IMR-90 (cell line): ENCODE measurements at places on chromosomes 5 and 9. TPM values are rescaled to one million over a fixed set of nuclear protein-coding genes. Genes with fewer than 3 reads are reported as not detected.

TRMT10B gene
- 2.3 and 2.5 TPM in 2 replicates for total RNA-seq

HACD4 gene
- 2.2 and 2.8 TPM in 2 replicates for total RNA-seq

DNA sequence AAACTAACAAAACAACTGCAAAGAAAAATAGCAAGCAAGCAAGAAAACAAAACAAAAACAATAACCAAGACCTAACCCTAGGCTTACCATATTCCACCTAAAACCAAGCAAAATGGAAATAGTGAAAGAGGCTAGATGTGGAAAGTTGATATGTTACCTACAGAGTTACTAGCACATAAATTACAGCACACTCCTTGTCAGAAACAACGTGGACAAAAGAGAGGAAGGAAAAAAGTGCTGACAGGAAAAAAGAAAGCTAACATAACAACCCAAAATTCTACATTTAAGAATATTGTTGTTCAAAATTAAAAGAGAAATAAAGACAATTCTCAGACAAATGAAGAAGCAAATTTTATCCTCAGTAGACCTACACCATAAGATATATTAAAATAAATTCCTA, 812.8 kb upstream of the NUDT12 start:
- H3K4me1 ChIP-seq: no peaks in the 10 kb centered on the region
- no peak overlapping the region for H3K27ac ChIP-seq
- no peaks in the 10 kb centered on the region for H3K36me3 ChIP-seq

DNA sequence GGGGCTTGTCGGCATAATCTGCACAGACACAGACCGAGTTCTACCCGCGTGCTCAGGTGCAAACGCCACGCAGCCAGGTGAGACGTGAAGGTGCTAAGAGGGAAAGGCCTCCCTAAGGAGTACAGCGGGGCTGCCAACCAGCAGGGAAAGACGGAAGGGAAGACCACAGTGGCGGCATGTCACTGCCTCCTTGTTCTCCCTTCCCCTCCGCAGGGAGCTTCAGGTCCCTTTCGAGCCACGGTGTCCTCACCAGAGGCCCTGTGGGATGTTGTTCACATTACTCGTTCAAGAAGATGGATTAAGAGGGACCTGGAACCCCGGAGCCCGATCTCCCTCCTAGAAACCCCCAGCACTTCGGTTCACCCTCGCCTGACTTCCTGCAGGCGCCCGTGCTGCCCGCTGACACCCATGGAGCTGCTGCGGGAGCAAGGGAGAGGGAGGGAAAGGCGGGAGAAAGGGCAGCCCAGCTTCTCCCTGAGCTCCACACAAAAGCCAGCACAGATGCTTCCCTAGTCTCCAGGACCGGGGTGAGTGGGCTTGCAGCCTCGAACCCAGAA, 686 bp downstream of the BRD9 start:
- H3K36me3 ChIP-seq: peaks cover 38% of the 10 kb centered on the region
- H3K4me3 ChIP-seq: peak overlapping the region; percentile 100
- H3K27me3 ChIP-seq: no peaks in the 10 kb centered on the region
- peak; percentile 17 for DNase-seq
- H3K27ac ChIP-seq: peak overlapping the region; percentile 96

NANS gene
- 306 and 313 TPM in 2 replicates for total RNA-seq

- no peaks in the 10 kb centered on the region for H3K36me3 ChIP-seq
- H3K27ac ChIP-seq: no peak overlapping the region
- peaks cover 2% of the 10 kb centered on the region; the same call in 1 of the 2 replicates for H3K4me1 ChIP-seq
These were observed 75.9 kb downstream of the LMNB1 start for GRCh38 chr5:126852841-126853271.

GRCh38 chr5:1104327-1105006, 7.4 kb downstream of the SLC12A7 start:
- peaks cover 2% of the 10 kb centered on the region; the same call in 1 of the 2 replicates for H3K4me1 ChIP-seq
- no peak for DNase-seq
- no peak overlapping the region for H3K4me3 ChIP-seq
- H3K27me3 ChIP-seq: no peaks in the 10 kb centered on the region
- H3K36me3 ChIP-seq: no peaks in the 10 kb centered on the region
- H3K27ac ChIP-seq: no peak overlapping the region

GRCh38 chr5:178388386-178389025, 155.9 kb upstream of the PHYKPL start:
- H3K4me3 ChIP-seq: no peak overlapping the region
- no peaks in the 10 kb centered on the region for H3K27me3 ChIP-seq
- H3K4me1 ChIP-seq: no peaks in the 10 kb centered on the region
- no peaks in the 10 kb centered on the region for H3K36me3 ChIP-seq
- no peak overlapping the region for H3K27ac ChIP-seq

GRCh38 chr9:136826188-136826541, 16.1 kb upstream of the AJM1 start:
- H3K27me3 ChIP-seq: no peaks in the 10 kb centered on the region
- DNase-seq: no peak
- H3K4me3 ChIP-seq: no peak overlapping the region
- peaks cover 57% of the 10 kb centered on the region for H3K36me3 ChIP-seq

SPATA6L gene
- 0.18 and 0.28 TPM in 2 replicates for total RNA-seq

- H3K27me3 ChIP-seq: no peaks in the 10 kb centered on the region
- no peaks in the 10 kb centered on the region for H3K4me1 ChIP-seq
- no peak within 1 kb of the TSS for H3K27ac ChIP-seq
These were observed at the start of gene NSG2 for GRCh38 chr5:174045470-174046025. Gene NSG2 (plus strand): TSS chr5:174045706. CDS start chr5:174046756, 1,050 bp downstream.

DNA sequence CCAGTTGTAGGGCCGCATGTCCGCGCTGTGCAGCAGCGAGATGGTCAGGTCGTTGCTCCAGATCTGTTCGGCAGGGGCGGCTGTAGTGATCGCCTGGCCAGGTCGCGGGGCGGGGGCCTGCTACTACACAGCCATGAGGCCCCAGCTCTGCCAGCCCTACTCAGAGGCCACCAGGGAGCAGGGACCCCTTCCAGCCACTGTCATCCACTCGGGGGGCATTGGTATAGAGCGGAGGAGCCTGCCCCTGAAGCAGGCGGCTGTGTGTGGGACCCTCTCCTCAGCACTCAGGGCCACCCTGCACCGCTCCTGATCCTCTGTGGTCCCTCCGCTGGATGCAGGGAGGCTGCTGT, 1.7 kb downstream of the FBXW5 start:
- H3K27me3 ChIP-seq: no peaks in the 10 kb centered on the region
- no peak overlapping the region for H3K4me3 ChIP-seq
- no peak for DNase-seq
- no peak overlapping the region for H3K27ac ChIP-seq
- H3K4me1 ChIP-seq: peaks cover 4% of the 10 kb centered on the region
- H3K36me3 ChIP-seq: peaks cover 42% of the 10 kb centered on the region

PAPPA gene
- 11.7 and 12.4 TPM in 2 replicates for total RNA-seq

FAM221B gene
- not detected in 2 replicates for total RNA-seq

DNA sequence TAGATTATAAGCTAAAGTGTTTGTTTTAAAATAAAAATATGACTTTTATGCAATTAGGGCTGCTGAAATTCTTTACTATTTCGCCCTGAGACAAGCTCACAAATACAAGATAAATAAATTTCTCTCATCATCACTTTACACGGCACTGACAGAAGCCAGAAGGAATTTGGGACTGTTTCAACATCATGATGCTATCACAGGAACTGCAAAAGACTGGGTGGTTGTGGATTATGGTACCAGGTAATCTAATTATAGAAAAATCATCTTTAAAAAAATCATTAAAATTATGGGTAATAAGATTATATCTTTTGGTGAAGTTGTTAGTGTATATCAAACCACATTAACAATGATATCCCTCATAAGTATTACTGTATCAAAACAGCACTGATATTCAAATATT, 95.0 kb downstream of the MAN2A1 start:
- H3K27me3 ChIP-seq: no peaks in the 10 kb centered on the region
- H3K4me1 ChIP-seq: no peaks in the 10 kb centered on the region
- DNase-seq: peak; percentile 28

DNA sequence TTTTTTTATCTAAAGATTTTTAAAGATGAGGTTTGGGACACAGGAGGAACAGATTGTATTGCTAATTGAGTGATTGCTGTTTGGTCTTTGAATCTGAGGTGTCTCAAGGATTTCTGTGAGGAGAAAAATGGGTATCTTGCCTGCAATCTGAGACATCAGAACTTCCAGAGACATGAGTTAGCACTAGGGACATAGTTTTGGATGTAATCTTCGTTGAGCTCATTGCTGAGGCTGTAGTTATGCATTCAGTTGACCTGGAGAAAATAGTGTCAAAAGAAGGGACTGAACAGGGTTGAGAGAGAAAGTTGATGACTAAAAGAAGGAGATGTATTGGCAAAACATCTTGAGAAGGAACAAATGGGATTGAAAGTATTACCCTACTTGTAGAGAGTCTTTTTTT, 24.6 kb downstream of the C9orf85 start:
- no peak overlapping the region for H3K4me3 ChIP-seq
- peak; percentile 25 for DNase-seq
- H3K36me3 ChIP-seq: no peaks in the 10 kb centered on the region
- no peak overlapping the region for H3K27ac ChIP-seq

IL7R gene
- total RNA-seq: 56.9 and 71.7 TPM in 2 replicates

DNA sequence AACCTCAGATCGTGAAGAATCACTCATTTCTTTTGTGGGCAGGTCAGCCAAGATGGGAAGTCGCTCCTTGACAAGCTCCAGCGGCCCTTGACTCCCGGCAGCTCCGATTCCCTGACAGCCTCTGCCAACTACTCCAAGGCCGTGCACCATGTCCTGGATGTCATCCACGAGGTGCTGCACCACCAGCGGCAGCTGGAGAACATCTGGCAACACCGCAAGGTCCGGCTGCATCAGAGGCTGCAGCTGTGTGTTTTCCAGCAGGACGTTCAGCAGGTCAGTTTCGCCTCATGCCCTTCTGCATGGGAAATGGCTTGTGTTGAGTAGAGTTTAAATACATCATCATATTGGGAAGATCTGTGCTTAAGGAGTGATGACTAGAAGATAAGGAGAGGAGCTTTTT, 173.3 kb downstream of the TRIO start:
- H3K4me1 ChIP-seq: peaks cover 19% of the 10 kb centered on the region
- H3K27ac ChIP-seq: no peak overlapping the region; the same call in 1 of the 2 replicates
- no peak overlapping the region for H3K4me3 ChIP-seq
- H3K27me3 ChIP-seq: no peaks in the 10 kb centered on the region
- peaks cover 58% of the 10 kb centered on the region for H3K36me3 ChIP-seq
